ENCODE measurements at places on chromosomes 5 and 9.

DNA sequence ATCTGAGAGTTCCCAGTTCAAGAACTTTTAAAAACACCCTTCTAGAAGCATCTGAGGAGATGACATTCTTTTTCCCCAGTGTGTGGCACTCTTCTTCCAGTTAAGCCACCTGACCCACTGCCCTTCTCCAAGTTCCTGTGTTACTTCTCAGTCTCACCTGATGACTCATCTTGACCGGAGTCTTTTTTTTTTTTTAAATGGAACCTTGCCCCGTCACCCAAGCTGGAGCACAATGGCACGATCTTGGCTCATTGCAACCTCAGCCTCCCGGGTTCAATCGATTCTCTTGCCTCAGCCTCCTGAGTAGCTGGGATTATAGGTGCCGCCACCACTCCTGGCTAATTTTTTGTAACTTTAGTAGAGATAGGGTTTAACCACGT is 224.1 kb upstream of the DAB2 start:
- DNase-seq = no peak

DNA sequence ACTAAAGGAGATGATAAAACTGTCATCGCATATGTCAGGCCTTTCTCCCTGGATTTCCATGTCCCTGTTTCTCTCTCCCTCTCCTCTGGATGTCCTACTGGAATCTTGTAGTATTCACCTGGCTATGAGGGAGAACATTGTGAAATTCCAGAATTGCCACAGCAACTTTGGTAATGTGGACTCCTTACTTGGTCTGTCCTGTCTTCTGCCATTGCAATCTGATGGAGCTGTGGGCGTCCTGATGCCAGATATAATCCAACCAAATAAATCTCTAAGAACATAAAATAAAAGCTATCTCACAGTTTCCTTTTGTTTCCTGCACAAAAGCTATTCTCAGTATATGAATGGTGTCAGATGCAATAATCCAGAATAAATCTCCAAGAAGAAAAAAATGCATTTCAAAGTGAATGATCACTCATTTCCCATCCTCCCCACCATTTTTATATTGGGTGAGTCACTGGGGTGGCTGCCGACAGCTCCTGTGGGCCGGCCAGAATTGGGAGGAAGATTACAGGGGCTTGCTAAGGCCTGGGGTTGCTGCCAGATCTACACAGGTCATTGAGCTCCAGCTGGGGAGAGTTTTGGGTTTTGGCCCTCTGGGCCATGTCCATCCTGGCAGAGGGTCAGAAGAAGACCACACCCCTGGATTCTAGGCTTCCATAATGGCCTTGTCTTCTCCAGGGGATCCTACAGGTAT is 160.7 kb upstream of the PITX1 start:
- DNase-seq = no peak

GRCh38 chr5:60352992-60353599 is 346.9 kb downstream of the DEPDC1B start:
- DNase-seq = no peak

- DNase-seq = no peak
Observed at GRCh38 chr9:121876658-121877271, 216.3 kb downstream of the TTLL11 start.

DNA sequence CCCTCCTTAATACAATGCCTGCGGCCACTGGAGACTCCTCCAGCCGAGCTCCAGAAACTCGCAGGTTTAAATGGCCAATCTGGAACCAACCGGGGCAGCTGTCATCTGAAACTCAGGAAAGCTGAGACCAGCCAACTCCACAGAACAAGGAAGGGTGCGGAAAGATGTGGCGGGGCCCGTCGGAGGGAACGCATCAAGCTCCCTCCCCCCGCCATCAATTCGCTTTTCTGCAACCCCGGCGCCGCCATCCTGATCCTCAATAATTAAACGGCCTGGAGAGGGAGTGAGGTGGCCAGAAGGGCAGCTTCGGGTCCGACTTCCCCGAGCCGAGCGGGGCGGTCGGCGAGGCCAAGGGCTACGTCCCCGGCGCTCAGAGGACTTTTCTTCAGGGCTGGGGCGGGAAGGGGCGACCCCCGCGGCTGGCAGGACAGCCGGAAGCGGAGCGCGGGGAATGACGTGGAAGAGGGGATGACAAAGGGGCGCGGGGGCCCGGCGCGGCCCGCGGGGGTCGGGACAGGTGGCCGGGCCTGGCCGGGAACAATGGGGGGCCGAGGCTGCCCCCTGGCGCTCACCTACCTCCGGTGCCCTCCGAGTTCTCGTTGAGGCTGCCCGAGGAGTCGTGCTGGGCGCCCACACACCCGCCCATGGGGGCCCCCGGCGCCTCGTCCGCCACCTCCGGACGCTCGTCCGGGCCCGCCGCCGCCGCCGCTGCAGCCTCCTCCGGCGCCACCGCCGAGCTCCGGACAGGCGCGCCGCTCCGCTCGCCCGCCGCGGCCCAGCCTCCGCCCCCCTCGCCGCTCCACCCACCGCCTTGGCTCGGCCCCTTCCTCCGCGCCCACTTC is at the start of gene UBTD2:
Gene UBTD2 (minus strand): TSS at position 745 of the 842 bp plus-strand sequence. CDS start 99 bp downstream, at position 646.
- DNase-seq = peak; percentile 63

GRCh38 chr5:143073766-143074165 is 303.6 kb downstream of the ARHGAP26 start:
- no peak for DNase-seq
